Suppressor macrophage (primary cell): ENCODE measurements at places on chromosomes 4 and X.

- DNase-seq: peak; percentile 28
Observed at GRCh38 chr4:6372649-6373525, 99.5 kb downstream of the PPP2R2C start.

GRCh38 chr4:156559346-156559745 lies 412.3 kb downstream of the PDGFC start:
- DNase-seq: no peak

DNA sequence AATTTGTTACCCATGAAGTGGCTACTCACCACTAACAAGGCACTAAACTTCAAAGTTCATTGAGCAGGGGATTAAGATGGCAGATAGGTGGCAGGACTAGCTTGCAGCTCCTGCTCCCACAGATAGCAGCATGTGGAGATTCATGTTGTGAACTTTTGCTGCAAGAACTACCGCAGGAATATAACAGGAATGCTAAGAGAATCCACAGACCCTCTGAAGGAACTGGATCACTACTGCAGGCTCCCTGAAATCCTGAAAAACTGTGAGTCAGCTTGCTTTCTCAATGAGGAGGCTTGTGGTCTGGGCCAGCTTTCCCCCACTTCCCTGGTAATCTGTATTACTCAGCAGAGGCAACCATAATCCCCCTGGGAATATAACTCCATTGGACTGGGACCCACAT lies 118.5 kb upstream of the VCX2 start:
- no peak for DNase-seq

DNA sequence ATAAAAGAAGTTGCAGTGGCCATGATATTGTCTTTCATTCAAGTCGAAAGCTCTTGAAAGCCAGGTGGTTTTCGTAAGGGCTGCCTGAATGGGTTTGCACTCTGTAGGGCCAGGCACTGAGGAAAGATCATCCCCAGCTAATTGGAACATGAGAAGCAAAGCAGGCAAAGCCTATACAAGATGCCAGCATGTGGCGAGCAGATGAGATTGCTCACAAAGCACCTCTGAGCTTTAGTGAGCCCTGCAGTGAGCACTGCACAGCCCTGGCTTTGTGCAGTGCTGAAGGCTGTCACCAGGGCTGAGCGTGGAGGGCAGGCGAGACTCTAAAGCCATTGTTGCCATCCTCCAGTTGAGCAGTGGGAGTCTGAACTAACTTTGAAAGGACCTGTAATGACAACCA lies 53.8 kb downstream of the HADH start:
- DNase-seq: no peak

GRCh38 chrX:39969099-39969818 lies 128.5 kb downstream of the BCOR start:
- DNase-seq: no peak
